ENCODE measurements at places on chromosomes 2 and 18.

DNA sequence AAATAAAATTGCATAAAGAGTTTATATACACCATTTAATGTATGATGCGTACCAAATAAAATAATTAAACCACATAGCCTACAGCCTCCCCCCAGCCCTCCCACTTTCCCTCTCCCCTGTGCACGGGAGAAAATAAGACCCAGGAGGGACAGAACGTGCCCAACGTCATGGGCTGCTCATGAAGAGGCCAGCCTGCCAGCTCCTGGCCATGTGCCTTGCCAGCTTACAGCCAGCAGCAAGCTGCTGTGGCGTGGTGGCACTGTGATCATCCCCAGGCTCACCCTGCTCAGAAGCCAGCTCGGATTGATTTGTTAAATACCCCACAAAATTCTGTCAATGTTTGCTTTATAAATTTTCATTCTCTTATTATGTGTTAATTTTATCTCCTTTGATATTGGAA is 7.6 kb downstream of the GPR148 start:
- no peak for DNase-seq

GRCh38 chr2:41806286-41806685 is 241.5 kb upstream of the PKDCC start:
- DNase-seq, result no peak

GRCh38 chr2:127560931-127561280 is 25.4 kb downstream of the MYO7B start:
- no peak for DNase-seq

DNA sequence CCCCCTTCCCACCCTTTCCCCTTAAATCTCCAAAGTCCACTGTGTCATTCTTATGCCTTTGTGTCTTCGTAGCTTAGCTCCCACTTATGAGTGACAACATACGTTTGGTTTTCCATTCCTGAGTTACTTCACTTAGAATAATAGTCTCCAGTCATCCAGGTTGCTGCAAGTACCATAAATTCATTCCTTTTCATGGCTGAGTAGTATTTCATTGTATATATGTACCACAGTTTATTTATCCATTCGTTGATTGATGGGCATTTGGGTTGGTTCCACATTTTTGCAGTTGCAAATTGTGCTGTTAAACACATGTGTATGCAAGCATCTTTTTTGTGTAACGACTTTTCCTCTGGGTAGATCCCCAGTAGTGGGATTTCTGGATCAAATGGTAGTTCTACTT is 14.5 kb upstream of the ZNF638 start:
- no peak for DNase-seq

GRCh38 chr2:72815655-72816278 is 10.1 kb downstream of the EXOC6B start:
- DNase-seq, result no peak

DNA sequence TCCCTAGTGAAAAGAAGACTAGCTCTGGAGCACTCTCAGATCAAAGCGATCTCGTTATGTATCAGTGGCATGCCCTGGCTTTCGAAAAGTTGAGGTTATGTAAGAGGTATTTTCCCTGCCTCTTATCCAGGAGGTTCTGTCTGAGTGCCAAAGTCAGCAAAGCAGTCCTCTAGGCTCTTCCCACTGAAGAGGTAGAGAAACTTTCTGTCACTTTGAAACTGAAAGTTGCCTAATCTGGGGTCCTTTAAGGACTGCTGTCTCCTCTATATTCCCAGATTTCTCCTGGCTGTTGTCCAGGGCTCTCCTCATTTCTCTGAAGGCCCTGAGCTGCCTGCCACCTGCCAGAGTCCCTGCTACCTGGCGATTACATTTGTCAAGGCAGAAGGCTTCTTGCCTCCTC is 96.3 kb downstream of the B3GNT2 start:
- no peak for DNase-seq

GRCh38 chr2:202932425-202933138 is 20.5 kb downstream of the CARF start:
- no peak for DNase-seq

- no peak for DNase-seq
These were observed 381.6 kb upstream of the TRIB2 start for GRCh38 chr2:12335131-12335530.

All from activated T-helper 9 cell treated with anti-CD3 and anti-CD28 coated beads, Interleukin-2, amount 50 U/mL, for 16 hours (primary cell).